ENCODE measurements at places on chromosomes 11 and 22. TPM values are rescaled to one million over a fixed set of nuclear protein-coding genes. Genes with fewer than 3 reads are reported as not detected.

Gene MIEF1
- polyA plus RNA-seq = 18.4 TPM

Gene MCAM
- 10.5 TPM for polyA plus RNA-seq

Gene MMP10
- 45.7 TPM for polyA plus RNA-seq

Gene LARGE2
- 11.1 TPM for polyA plus RNA-seq

Gene NPAS4
- polyA plus RNA-seq = not detected

Gene SLC22A9
- not detected for polyA plus RNA-seq

Gene TAGLN
- 20.5 TPM for polyA plus RNA-seq

Gene TSPAN18
- polyA plus RNA-seq = not detected

Gene C11orf65
- polyA plus RNA-seq = 0.34 TPM

Gene BIK
- polyA plus RNA-seq = 4.4 TPM

Gene IGF2
- polyA plus RNA-seq = not detected

Gene VSIG2
- not detected for polyA plus RNA-seq

Gene ROBO4
- polyA plus RNA-seq = 0.94 TPM

Gene APOBEC3G
- polyA plus RNA-seq = 4.7 TPM

Gene ALDH3B2
- 1.1 TPM for polyA plus RNA-seq

Gene OR5AK2
- polyA plus RNA-seq = not detected

Gene SESN3
- 34.6 TPM for polyA plus RNA-seq

Gene RFPL2
- not detected for polyA plus RNA-seq

Gene TMPRSS6
- polyA plus RNA-seq = not detected

Gene EFCAB6
- polyA plus RNA-seq = 0.31 TPM

Gene MS4A6E
- polyA plus RNA-seq = not detected

Gene LRRC32
- not detected for polyA plus RNA-seq

Gene OR52I1
- polyA plus RNA-seq = not detected

Gene NCAPH2
- 16.4 TPM for polyA plus RNA-seq

Gene FERMT3
- polyA plus RNA-seq = 0.98 TPM

Gene LRRC4C
- polyA plus RNA-seq = not detected

Gene ARHGAP8
- 26.0 TPM for polyA plus RNA-seq

Gene CCDC88B
- 2.9 TPM for polyA plus RNA-seq

Gene SPDYC
- polyA plus RNA-seq = not detected

Gene C22orf23
- not detected for polyA plus RNA-seq

Gene TUB
- polyA plus RNA-seq = 0.40 TPM

Gene C11orf16
- not detected for polyA plus RNA-seq

Gene NECTIN1
- 39.7 TPM for polyA plus RNA-seq

Gene SEPTIN3
- 0.07 TPM for polyA plus RNA-seq

Gene C11orf97
- not detected for polyA plus RNA-seq

Gene VPREB1
- not detected for polyA plus RNA-seq

Gene TMEM191B
- 0.45 TPM for polyA plus RNA-seq

Gene PRODH
- polyA plus RNA-seq = 36.1 TPM

Gene TRIM29
- 303 TPM for polyA plus RNA-seq

Measured in keratinocyte (primary cell).